BJ (cell line): ENCODE measurements at places on chromosomes 4 and X.

DNA sequence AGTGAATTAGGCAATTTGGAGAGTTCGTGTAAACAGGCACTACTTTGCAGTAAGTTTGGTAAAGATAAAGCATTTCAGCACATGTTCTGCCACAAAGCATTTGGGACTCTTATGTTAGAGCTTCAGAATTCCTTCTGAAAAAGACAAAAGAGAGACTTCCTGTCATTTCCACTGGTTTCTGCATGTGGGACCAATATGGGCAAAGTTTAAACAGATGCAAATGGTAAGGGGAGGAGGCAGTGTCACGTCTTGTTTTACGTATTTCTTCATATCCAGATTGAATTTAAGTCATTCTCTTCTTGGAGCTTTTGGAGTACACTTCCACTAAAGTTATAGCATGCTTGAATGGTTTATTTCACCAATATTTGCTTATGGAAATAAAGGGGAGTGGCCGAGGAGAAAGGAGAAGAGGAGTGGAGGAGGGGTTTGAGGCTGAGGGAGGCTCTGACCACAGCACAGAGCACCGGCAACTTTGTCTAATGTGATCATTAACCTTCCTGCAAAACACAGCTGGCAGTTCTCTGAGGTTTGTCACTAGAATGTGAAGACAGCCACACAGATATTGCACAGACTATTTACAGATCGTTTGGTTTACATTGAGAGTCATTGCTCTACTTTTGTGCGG lies at the start of gene APELA:
TSS of gene APELA (plus strand) at position 479 of the 625 bp plus-strand sequence. CDS start 154 bp downstream, outside the sequence.
- DNase-seq, result no peak

DNA sequence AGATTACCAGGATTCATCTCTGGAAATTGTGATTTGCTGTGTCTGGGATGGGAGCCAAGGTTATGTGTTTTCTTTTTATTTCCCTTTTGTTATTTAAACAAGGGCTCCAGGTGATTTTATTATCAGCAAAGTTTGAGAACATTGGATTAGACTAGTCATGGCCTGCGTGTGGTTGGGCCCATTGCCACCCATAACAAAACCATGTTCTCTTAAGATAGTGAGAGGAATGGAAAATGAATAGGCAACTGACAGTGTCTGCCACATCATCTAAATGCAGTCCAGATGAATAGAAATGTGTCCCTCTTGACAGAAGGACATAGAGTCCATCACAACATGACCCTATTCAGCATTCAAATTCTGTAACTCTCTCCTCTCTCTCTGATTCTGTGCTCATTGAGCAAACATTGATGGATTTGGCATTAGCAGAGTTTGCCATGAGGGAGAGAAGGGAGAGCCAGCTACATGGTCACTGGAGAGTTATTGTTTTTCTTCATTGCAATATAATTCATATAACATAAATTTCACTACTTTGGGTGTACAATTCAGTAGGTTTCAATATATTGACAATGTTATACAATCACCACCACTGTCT lies 11.7 kb downstream of the XK start:
- DNase-seq, result no peak

DNA sequence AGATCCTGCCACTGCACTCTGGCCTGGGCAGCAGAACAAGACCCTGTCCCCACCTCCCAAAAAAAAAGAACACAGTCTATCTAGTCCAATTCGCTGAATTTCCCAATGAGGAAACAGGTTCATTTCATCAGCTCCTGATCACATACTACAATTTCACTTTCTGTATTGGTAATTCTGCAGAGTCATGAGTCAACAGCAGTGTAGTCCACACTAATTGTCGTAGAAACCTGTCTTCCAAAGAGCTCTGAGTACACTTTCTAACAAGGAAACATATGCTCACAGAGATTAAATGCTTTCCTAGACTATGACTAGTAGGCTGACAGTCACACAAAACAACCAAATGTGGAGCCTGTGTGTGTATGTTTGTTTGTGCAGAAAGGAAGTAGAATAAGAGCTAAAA lies 91.9 kb downstream of the GPC4 start:
- no peak for DNase-seq

GRCh38 chr4:156182269-156182668 lies 228.6 kb upstream of the CTSO start:
- DNase-seq, result no peak

- DNase-seq, result no peak
Measured at GRCh38 chr4:32161392-32161791, 1441.2 kb downstream of the PCDH7 start.

DNA sequence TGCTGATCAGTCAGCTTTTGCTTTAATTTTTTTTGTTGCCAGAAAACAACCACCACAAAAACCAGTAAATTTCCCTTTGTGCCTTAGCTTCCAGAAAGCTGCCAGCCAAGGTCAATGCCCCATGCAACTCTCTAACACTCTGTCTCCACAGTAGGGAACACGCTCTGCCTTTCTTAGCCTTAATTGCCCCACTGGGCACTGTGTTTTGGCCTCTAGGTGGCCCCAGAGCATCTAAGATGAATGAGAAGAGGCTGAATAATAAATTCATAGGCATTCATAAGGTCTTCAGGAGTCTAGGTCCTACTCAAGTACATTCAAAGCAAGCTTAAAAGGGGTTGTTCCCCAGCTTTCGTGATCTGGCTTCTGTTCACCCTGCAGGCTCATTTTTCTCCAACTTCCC lies 57.7 kb upstream of the PASD1 start:
- no peak for DNase-seq
